ENCODE measurements at places on chromosomes 5 and 9.

GRCh38 chr9:112819635-112820496, 69.3 kb downstream of the SNX30 start:
- DNase-seq, result peak; percentile 35

GRCh38 chr9:71001780-71002386, 119.5 kb downstream of the TRPM3 start:
- no peak for DNase-seq

DNA sequence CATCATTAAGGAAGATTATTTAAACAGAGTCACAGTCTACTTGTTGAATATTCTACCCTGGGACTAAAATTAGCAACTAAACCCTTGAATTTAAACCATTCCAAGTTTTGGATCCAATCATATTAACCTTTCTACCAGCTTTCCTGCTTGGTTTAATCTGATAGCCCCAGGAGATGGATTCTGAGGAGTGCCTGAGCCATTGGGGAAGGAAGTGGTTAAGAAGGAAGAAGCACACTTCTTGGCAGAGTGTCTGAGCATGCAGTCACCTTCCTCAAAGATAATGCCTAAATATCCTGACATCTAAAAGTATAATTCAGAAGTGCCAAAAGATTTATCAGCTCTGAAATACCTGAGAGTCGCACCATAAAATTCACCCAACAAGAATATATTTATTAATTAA, 74.1 kb upstream of the SNCAIP start:
- DNase-seq, result no peak

DNA sequence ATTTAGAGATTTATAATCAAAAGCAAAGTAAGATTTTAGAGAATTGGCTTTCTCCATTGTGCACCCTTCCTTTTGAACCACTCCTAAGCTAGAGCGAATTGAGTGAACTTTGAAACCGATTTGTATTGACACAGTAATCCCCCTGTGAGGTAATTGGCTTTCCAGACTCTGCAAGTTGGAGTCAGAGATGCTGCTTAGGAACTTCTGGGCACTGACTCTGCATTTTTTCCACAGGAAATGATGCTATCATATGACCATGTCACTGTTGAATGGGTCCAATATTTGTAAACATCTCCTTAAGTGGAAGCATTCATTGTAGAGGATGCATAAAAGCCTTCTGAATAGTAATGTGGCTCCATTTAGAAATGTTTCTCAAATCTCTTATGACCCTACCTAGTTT, 394.4 kb upstream of the ZNF608 start:
- peak; percentile 19 for DNase-seq

DNA sequence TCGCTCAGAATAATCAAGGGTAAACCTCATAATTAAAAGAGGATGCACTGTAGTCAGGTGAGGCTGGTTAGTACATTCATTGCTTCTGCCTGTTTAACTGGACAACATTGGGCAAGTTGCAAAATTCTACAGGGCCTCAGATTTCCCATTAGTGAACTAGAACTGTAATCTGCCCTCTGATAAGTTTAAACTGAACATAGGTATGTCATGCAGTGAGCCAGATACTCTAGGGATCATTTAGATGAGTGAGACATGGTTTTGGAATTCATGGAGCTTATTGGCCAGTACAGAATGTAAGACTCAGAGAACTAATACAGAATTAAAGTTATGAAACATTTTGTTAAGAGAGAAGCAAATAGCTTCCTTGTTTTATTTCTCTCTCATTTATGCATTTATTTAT, 35.9 kb downstream of the RNF44 start:
- DNase-seq, result no peak

Data from NCI-H1092 treated with DMSO at 0.1 percent for 48 hours (cell line).